ENCODE measurements at places on chromosomes 5 and 9. TPM values are rescaled to one million over a fixed set of nuclear protein-coding genes. Genes with fewer than 3 reads are reported as not detected.

DNA sequence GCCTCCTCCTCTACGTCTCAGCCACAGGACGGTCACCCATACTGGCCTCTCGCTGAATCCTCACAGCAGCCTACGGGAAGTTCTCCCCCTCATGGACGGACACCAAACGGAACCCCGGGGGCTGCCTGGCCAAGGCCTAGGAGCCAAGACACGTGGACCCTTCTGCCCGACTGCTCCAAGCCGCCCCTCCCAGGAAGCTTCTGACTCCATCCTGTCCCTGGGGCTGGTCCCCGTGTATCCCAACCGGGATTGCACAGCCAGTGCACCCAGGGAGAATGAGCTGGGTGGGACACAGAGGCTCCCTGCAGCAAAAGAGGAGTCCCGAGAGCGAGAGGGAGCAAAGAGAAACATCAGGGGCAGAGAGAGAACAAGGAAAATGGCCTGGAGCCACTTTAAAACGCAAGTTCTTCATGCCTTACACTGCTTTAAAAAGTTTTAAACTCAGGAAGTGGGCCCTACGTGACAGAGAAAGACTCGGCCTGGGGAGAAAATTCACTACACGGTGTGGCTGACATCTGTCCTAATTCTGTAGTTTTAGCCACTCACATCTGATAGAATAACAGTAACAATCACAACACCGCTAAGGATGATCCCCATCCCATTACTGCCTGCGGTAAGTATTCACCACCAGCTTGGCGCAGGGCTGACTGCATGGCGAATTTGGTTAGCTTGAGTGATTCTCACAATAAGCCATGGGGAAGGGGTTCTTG, 3.0 kb downstream of the FAM78A start:
- peaks cover 9% of the 10 kb centered on the region for H3K4me1 ChIP-seq
- H3K27ac ChIP-seq, result peak overlapping the region; percentile 30
- peaks cover 15% of the 10 kb centered on the region for H3K27me3 ChIP-seq
- DNase-seq, result no peak
- no peak overlapping the region for H3K4me3 ChIP-seq
- H3K36me3 ChIP-seq, result no peaks in the 10 kb centered on the region

The MAMDC4 gene
- total RNA-seq, result 1.5 TPM

- no peaks in the 10 kb centered on the region for H3K27me3 ChIP-seq
- no peak overlapping the region for H3K4me3 ChIP-seq
- DNase-seq, result no peak
- H3K27ac ChIP-seq, result no peak overlapping the region
These were observed 20.0 kb upstream of the SLC25A51 start for GRCh38 chr9:37923796-37924427.

DNA sequence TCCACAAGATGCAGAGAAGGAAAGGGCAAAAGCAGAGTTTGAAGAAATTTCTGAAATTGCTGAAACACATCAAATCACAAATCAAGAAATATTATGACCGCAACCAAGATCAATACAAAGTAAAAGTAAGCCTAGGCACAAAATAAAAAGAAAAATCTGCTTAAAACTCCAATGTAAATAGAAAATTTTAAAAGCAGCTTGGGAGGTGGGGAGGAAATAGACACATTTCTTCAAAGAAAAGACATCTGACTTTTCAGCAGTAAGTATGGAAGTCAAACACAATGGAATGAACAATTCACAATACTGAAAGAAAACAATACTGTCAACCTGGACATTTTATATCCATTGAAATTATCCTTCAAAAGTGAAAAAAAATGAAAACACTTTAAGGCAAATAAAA, 55.1 kb downstream of the HTR4 start:
- H3K27ac ChIP-seq, result no peak overlapping the region
- no peaks in the 10 kb centered on the region for H3K27me3 ChIP-seq
- H3K4me3 ChIP-seq, result no peak overlapping the region
- no peak for DNase-seq

The EFCAB9 gene
- not detected for total RNA-seq
